ENCODE measurements at places on chromosomes 7 and 10.

DNA sequence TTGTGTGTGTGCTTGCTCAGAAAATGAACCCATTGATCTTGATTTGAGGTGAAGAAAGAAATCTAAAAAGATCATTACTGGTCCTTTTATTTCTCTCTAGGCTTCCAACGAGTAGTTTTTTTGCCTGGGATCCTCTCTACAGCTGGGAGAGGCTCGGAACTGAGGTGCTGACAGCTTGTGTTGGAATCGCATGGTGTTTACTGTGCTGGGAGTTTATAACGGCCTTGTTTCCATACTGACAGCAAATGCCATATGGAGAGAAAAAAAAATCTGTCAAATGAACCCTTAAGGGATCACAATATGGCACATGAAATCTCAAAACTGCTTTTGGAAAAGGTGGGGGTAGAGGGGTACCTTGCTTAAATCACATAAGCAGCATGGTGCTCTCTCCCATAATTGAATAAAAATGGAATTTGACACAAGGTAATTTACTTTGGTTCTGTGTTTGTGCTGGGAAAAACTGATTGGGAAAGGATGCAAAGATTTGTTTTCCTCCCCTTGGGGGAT, 165.0 kb downstream of the RGS10 start:
- no peak for DNase-seq

- DNase-seq: no peak
These were observed 10.9 kb upstream of the DUSP5 start for GRCh38 chr10:110486680-110487410.

GRCh38 chr10:121771966-121772365, 155.9 kb downstream of the ATE1 start:
- DNase-seq: no peak

DNA sequence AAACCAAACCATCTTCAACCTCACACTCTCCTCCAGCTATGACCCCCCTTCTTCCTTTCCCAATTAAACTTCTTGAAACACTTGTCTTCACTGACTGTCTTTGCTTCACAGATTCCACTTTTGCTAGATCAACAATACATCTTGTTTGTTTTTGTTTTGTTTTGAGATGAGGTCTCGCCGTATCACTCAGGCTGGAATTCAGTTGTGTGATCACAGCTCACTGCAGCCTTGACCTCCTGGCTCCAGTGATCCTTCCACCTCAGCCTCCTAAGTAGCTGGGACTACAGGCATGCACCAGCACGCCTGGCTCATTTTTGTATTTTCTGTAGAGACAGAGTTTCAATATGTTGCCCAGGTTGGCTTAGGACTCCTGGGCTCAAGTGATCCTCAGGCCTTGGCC, 59.7 kb downstream of the HIP1 start:
- no peak for DNase-seq

DNA sequence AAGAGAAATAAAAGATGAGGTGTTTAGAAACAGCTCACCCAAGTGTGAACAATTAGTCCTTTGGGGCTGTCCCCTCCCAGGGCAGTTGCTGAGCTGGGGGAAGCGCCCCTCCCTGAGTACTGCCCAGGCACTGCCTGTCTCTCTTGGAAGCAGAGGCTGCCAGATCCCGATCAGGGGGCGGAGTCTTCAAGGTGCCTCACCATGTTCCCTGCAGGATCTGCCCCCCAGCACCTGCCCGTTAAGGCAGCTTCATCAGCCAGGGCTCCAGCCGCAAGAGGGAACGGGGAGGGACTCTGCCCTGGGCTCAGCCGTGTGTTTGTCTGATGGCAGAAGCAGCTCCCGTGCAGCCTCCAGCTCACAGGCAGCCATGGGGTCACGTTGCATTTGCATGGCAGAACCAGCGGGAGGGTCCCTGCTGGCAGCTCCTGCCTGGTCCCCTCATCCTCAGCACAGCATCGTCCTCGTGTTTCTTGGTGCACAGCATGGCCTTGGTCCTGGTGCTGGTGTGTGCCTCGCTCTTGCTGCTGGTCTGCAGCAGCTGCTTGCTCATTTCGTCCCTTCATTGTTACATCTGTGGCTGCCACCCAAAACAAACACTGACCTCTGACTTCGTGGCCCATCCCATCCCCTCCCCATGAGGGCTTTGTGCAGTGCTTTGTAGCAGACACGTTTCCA, 10.7 kb upstream of the DPYSL4 start:
- DNase-seq: no peak

- no peak for DNase-seq
These were observed 273.3 kb upstream of the LRGUK start for GRCh38 chr7:133853706-133854276.

Data from stimulated activated CD4-positive, alpha-beta T cell treated with anti-CD3 and anti-CD28 coated beads, Interleukin-2, amount 100 ng/mL, for 4 hours (primary cell).